ENCODE measurements at places on chromosomes 16 and 17.

DNA sequence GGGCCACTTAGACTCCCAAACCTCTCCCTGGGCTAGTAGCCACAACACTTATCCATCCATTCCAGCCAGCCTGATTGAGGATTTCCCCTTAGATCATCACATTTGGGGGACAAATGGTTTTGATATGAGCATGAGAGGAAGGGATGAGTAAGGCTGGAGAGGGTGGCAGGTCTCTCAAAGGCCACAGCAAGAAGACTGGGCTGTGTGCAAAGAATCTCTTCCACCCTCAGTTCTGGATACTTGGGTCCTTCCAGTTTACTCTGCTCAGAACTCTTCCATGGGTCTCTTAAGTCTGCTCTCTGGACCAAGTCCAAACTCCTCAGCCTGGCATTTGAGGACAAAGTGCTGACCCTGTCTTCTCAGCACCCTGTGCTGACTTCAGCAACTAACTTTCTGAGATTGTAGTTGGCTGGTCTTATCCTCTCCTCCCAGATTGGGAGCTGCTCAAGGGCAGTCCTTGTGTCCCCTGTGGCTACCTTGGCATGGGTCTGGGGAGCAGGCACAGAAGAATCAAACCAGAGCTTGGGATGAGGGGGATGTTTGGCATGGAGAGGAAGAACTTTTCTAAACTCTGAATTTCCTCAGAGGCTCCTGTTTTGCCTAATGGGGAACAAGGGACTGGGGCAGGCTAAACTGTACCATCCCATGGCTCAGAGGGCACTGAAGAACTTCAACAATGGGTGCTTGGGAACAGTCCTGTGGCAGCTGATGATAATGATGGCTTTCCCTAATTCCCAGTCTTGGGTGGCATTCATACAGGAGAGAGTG is 3.1 kb upstream of the NFATC3 start:
- DNase-seq, result no peak

DNA sequence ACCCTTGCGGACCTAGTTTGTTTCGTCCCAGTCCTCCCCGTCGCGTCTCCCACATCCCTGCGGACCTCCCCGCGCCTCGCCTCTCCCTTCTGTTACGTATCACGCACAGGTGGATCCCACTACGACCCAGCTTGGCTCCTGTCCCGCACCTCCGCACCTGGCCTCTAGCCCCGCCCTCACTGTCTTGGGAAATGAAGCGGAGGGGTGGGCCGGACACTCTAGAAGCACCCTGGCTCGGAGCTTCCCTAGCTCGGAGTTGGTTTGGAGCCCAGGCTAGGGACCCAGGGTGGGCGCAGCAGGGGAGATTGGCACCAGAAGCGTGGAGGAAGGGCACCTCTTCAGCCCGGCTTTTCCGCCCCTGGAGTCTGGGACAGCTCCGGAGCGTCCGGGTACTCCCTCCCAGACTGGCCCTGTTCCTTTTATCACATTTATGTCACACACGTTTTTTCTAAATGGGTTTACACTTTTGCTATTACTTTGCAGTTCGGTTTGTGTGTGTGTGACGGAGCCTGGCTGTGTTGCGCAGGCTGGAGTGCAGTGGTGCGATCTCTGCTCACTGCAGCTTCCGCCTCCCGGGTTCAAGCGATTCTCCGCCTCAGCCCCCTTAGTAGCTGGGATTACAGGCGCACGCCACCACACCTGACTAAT is 1.4 kb upstream of the CEMP1 start:
- DNase-seq, result peak; percentile 83

- peak; percentile 17 for DNase-seq
These were observed 204.7 kb upstream of the GOT2 start for GRCh38 chr16:58938811-58939210.

- DNase-seq, result no peak
These were observed 2.4 kb downstream of the CACNB1 start for GRCh38 chr17:39194985-39195524.

DNA sequence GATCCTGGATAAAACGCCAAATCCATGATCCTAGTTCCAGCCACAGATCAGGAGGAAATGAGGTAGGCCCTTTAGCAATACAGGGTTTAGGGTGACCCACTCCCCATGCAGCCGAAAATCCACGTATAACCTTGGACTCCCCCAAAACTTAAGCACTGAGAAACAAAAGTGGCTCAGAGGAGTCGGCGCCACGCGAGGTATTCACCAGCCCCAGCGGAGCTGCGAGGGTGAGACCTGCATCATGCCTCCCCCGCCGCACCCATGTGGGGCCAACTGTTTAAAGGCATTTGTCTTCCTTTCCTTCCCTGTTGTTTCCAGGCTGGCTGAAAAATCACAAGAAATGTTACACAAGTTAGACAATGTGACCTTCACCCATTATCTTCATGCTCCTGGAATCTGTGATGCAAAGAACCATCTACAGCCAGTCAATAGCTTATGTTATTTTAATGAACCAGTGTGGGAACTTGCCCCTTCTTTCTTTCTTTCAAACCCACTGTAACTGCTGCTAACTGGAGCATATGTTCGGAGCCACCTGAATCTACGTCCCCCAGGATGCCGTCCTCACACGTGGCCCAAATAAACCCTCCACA is 98.2 kb upstream of the METRNL start:
- no peak for DNase-seq

DNA sequence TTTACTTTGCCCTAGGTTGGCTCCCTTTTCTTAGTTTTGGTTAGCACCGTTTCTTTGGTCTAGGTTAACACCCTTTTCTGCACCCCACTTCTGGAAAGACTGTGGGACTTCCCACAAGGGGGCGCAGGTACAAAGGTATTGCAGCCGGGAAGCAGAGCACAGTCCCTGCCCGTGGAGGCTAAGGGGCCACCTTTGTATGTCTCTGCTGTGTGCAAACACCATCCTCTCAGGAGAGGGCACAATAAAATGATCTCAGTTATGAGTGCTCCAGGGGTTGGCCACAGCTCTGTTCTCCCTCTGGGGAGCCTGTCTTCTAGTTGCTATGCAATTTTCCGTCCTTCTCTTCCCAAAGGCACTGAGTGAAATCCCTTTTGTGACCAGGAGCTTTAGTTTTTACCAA is 28.4 kb upstream of the TMC5 start:
- DNase-seq, result peak; percentile 47

- DNase-seq, result no peak
These were observed 936.9 kb upstream of the EEF2KMT start for GRCh38 chr16:6034511-6034910.

DNA sequence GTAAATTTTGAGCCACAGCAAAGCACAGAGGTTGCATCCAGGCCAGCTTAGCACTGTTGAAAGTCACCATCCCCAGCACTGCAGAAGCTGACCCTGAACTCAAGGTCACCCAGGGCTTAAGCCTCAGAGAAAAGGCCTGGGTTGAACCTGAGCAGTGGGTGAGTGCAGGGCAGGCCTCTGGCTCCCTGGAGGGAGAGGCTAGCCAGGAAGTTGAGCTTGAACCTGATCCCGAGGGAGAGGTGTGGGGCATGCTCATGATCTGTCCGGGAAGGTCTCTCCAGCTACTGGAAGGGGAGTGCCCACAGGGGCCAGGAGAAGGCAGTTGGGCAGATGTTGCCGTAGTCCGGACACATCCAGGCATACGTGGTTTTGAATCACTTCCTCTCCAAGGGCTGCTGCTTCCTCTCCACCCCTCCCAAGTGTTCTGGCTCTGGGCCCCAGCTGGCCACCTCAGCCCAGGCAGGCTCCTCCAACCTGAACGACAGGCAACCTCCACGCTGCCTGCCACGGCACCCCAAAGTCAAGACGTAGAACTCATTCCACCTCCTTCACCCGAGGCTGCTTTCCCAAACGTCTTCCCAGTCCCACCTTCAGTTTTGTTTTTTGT is 18.4 kb downstream of the CARHSP1 start:
- no peak for DNase-seq

- no peak for DNase-seq
These were observed 67.3 kb downstream of the ZNF423 start for GRCh38 chr16:49788572-49788971.

DNA sequence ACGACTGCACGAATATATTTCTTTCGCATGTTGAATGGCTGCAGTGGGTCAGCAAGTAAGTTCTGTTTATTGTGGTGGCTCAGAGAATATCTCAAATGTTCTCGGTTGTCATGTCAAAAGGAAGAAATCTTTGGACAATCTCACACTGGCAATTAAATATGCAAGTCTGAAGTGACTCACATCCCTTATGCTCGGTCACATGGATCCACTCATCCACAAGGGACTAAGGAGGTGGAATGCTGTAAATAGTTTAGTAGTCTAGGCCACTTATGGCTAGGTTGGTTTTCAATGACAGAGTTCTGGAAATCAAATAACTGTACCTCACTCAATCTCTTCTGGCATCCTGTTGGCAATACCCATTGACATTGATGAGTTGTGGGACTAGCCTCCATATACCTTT is 33.0 kb upstream of the PMP22 start:
- DNase-seq, result no peak

DNA sequence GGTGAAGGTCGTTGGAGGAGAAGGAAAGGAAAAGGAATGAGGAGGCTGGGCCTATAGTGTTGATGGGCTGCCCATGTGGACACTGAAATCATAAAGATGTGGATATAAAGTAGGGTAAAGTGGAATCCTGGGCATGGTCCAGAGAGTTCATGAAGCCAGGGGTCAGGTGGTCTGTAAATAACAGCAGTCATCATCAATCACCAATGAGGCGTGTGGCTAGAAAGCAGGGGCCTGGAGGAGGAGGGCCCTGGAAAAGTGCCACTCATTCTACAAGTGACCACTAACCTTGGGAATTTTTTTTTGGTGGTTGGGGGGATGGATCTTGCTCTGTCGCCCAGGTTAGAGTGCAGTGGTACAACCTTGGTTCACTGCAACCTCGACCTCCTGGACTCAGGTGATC is 115.3 kb upstream of the NOL11 start:
- no peak for DNase-seq

Measured in eye (tissue), 1 donor.